Right lung (tissue), 10 donors: ENCODE measurements at places on chromosomes 7 and 10. TPM values are rescaled to one million over a fixed set of nuclear protein-coding genes. Genes with fewer than 3 reads are reported as not detected.

Gene MLXIPL
- 2.7 TPM for polyA plus RNA-seq

Gene ITPRID1
- polyA plus RNA-seq = 0.04 TPM

Gene SEMA3C
- 45.0 TPM for polyA plus RNA-seq

Gene PALD1
- polyA plus RNA-seq = 30.1 TPM

Gene FAM25A
- not detected for polyA plus RNA-seq

Gene AP1S1
- 82.7 TPM for polyA plus RNA-seq

Gene STEAP1
- polyA plus RNA-seq = 2.6 TPM

Gene HOXA6
- 10.8 TPM for polyA plus RNA-seq

Gene CNPY1
- not detected for polyA plus RNA-seq

Gene MBL2
- polyA plus RNA-seq = 0.07 TPM

Gene TRPV5
- polyA plus RNA-seq = 0.18 TPM

Gene CPVL
- 11.6 TPM for polyA plus RNA-seq

Gene LRRN3
- 75.3 TPM for polyA plus RNA-seq

DNA sequence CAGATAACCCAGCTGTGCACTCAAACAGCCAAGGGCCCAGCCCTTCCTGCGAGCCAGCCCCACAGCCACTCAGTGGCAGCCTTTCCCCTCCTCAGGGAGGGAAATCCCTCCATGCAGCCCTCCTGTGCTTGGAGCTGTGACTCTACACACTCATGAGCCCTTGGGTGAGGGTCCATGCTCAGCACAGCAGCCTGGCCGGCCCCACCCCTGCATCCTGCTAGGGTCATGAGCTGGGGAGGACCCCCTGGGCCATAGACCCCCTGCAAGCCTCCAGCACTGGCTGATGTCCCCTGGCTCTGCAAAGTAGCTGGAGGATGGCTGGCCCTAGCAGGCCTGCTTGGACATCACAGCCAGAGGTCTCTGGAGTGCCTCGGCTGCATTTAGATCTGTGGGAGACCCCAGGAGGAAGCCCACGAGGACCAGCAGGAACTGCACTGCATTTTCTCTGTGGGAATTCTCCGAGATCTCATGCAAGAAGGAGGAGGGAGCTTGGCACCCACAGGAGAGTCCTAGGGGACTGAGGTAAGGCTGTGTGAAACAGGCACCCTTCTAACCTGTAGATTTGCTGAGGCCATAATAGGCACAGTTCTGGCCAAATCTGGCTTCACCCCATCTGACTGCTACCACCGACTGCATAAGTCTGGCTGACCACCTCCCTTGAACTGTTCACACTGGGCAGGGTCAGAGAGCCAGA lies 17.4 kb downstream of the TMEM273 start:
- no peak for DNase-seq

DNA sequence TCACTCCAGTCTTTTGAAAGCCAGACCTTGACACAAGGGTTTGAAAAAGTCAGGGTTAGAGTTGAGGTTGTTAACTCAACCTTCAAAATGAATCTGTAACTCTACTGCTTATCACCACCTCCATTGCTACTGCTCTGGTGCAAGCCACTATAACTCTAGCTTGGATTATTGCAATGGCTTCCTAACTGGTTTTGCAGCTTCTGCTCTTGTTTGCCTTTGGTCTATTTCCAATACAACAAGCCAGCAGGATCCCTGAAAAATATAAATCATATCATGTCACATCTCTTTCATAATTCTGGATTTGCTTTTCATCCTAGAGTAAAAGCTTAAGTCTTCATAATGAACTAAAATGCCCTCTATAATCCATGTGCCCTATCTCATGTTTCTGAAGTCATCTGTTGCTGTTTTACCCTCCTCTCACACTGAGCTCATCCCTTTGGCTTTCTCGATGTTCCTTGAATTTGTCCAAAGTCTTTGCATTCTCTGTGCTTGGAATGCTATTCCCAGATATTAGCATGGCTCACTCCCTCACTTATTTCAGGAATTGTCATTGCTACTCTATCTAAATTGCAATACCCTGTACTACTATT lies 10.9 kb downstream of the TAS2R60 start:
- no peak for DNase-seq

GRCh38 chr10:75042292-75042974 lies 69.0 kb upstream of the SAMD8 start:
- no peak for DNase-seq

- DNase-seq = no peak
Observed at GRCh38 chr7:130902755-130903357, 168.8 kb upstream of the KLF14 start.

GRCh38 chr7:108135446-108136190 lies 5.5 kb upstream of the LAMB4 start:
- DNase-seq = no peak

DNA sequence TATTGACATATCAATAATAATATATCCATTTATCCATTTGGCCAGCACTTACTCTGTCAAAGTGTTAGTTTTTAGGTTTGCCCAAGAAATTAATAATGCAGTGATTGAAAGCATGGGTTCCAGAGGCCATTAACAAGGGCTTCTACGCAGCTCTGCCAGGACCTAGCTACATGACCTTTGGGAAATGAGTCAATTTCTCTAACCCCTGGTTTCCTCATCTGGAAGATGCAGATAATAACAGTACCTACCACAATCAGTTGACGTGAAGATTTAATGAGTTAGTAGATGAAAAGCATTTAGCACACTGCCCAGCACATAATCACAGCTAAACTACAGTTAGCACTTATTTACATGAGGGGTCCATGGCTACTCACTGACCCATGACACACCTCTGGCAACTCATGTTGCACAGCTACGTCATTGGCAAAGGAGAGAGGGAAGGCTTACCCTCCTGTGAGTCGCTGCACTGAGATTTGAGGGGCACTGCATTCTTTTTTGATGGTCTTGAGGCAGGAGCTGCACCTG lies 263.7 kb downstream of the PLXNA4 start:
- DNase-seq = no peak

DNA sequence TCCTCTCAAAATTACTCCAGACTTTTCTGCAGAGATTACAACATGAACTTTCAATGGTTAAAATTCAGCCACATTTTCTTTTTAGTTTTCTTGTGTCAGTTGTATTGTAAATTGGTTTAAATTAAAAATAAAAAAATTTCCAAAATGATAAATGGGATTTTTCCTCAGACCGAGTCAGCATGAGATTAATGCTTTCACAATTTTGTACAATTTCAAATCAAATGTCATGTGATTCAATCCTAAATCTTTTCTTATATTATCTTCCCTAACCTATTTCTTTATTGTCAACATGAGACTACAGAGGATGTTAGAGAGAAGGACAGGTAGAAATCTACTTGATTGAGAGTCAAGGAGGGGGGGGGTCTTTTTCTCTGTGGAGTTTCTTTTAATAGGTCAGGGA lies 33.7 kb downstream of the FZD1 start:
- DNase-seq = no peak

- DNase-seq = no peak
Observed at GRCh38 chr7:32616625-32617024, 121.3 kb downstream of the AVL9 start.

- no peak for DNase-seq
Observed at GRCh38 chr10:18359812-18360211, 219.6 kb downstream of the CACNB2 start.

- DNase-seq = no peak
Observed at GRCh38 chr10:88195841-88196240, 332.4 kb downstream of the PTEN start.

- DNase-seq = peak; percentile 64
Observed at GRCh38 chr10:96587264-96588059, 650 bp upstream of the TM9SF3 start.

DNA sequence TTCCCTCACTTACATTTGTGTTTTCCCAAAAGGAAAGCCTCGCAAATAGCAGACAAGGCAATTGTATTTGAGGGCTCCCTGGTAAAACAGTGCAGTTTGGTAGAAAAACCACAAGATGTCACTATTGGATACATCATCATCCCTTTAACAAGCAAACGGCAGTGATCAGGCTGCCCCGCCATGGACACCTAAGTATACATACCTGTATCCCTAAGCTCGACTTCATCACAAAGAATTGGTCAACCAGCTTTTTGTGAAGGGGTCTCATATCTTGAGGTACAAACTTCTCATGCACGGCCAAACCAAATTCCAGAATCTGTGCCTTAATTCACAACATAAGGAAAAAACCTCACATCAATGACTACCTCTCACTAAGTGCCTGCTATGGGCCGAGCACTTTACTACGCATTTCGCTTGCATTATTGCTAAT lies 179.5 kb upstream of the IMMP2L start:
- DNase-seq = no peak

DNA sequence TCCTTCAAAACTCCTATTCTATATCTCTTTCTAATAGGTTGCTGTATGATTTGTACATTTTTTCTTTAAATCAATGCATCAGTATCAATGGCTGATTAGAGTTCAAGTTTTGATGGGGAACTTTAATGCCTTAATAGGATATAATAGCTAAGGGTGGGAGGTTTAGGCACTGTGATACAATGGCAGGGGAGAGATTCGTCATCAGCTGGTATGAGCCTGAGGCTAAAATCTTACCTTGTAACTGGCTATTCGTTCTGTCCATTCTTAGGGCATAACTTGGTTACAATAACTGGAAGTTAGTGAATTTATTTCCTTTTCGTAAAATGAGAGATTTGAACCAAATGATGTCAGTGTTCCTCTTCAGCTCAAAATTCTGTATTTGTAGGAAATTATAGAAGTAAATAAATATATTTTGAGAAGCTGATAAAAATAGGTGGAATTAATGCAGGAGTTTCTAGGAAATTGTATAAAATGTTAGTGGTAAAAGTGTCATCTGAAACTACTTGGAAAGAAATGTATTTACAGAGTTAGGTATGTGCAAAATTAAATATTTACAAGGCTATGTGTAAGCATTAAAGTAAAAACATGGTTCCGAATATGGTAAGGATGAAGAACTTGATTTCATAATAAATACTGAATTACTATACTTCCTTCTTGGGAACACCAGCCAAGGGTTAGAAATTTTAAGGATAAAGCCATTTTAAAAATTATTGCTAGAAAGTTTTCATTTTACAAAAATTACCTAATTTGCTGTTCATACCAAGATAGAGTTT lies 27.5 kb upstream of the NAMPT start:
- no peak for DNase-seq

GRCh38 chr7:115208710-115209560 lies 287.0 kb downstream of the MDFIC start:
- DNase-seq = no peak

GRCh38 chr7:2258661-2259365 lies 16.8 kb downstream of the NUDT1 start:
- DNase-seq = no peak

- DNase-seq = peak; percentile 55
Observed at GRCh38 chr7:110877016-110877415, 213.9 kb upstream of the LRRN3 start.

GRCh38 chr7:15228831-15229230 lies 326.3 kb upstream of the DGKB start:
- no peak for DNase-seq

GRCh38 chr10:63103971-63104409 lies 29.1 kb upstream of the NRBF2 start:
- no peak for DNase-seq

- no peak for DNase-seq
Observed at GRCh38 chr7:84042110-84042539, 152.5 kb downstream of the SEMA3A start.

- DNase-seq = peak; percentile 36
Observed at GRCh38 chr7:12670000-12670729, 17.3 kb upstream of the ARL4A start.

DNA sequence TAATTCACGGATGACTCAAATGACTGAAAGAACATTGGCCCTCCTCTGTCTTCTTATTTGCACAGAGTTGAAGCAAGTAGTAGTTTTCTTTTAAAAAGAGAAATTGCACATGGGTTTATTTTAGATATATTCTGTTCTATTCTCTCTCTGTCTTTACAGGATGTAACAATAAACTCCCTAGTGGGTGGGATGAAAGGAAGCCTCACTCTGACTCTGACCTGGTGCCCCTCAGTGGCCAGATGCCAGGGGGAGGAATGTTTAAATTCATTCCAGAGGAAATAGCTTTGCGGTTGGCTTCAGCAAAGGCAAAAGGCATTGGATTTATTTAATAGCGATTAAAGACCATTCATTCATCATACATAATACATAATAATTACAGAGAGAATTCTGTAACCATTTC lies 156.4 kb upstream of the MTPN start:
- no peak for DNase-seq

DNA sequence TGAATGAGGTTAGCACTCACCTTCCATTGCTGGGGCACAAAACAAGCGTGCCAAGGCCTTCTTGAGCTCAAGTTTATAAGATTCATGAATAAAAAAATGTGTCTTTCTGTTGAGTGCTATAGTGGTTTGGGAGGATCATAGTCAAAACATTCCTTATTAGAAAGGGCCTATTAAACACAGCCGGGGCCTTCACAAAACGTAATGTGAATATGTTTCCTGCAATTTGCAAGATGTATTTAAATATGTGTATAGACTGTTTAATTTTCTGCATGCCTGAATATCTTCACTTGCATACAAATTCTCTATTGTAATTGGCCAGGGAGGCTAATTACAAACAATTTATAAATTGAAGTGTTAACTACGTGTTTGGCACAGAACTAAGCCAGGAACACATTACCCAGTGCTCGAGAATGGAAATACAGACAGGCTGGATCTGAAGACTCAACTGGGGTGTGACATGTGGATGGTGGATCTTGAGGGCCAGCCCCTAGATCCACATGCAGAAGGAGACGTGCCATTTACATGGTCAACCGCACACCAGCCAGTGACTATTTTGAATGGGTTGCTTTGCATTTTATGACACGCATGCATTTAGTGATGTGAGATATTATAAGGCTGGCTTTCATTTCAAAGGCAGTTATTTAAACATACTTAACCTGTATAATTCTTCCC lies 31.3 kb downstream of the LYZL2 start:
- no peak for DNase-seq

GRCh38 chr10:273088-273487 lies 137.8 kb downstream of the ZMYND11 start:
- no peak for DNase-seq

- DNase-seq = no peak
Observed at GRCh38 chr10:129964611-129965424, 744 bp upstream of the EBF3 start.

- DNase-seq = no peak
Observed at GRCh38 chr10:79068203-79068561, 584 bp upstream of the ZMIZ1 start.

- DNase-seq = no peak
Observed at GRCh38 chr10:77308084-77308732, 329.4 kb downstream of the KCNMA1 start.

DNA sequence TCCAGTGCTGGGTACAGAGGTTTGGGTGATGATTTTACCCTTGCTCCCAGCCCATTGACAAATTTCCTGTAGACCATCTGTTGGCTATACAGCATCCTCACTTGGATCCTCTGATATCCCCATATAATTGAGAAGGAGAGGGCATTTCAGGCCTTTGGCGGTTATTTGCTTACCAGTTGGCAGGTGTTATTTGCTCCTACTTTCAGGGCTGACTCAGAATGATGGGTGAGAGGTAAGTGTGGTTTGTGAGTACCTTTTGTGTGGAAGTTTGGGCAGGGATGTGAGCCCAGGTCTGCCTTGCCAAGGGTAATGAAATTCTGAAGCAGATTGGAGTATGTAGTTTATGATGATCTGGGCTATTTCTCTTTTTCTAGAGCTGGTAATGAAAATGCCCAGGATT lies 93.6 kb downstream of the LRMDA start:
- DNase-seq = no peak
